Fibroblast of mammary gland (primary cell): ENCODE measurements at places on chromosomes 5 and 9.

DNA sequence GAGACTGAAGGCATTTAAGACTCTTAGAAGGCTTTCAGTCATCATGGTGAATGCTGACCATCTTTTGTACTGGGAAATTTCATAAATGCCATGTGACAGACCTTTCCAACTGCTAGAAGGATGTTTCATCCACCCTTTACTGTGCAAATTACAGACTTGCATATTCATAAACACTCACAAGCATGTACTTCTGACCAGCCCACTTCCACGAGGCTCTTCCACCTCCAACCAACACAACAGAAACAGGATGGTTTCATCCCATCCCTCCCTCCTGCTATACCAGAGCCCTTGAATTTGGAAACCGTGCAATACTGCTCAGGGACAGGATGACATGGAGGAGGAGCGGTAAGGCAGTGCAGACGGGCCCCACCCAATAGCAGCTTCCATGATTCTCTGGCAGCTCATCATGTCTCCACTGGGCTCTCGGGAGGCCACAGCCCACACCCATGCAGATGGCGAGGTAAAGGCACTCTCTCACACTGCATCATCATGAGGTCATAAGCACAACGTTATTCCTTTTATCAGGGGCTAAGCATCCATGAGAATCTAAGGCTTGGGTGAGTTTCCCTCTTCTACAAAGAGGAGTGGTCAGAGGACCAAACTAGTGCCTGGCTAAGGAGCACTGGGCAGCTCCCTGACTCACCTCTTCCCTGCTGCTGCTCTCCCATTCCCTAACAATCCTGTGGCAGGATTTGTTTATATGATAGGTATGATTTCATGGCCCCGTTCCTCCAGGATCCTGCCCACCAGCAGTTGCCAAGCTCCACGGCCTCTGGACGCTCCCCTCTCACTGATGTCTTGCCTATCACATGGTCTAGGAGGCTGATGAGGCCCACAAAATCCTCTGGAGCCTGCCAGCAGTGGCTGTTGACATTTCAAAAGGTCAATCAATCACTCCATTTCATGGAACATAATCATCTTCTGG lies 94.4 kb upstream of the FSTL4 start:
- DNase-seq, result peak; percentile 11

DNA sequence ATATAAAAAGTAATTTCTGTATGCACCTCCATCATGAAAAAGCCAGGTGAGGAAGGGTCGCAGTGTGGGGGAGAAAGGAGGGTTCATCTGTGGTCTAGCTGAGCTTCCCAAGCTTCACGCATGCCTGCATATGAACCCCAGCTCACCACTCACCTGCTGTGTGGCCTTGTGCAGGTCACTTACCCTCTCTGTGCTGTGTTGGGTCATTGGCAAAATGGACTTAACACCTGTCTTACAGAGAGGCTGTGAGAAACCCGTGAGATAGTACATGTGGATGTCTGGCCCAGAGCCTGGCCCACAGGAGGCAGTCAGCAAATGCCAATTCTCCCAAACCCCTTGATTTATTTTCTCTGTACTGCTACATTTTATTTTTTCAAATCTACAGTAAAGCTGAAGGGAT lies 88.9 kb downstream of the GABBR2 start:
- DNase-seq, result no peak

GRCh38 chr5:102718819-102719218 lies 36.3 kb upstream of the PAM start:
- peak; percentile 58 for DNase-seq

GRCh38 chr9:88497224-88497623 lies 37.8 kb upstream of the NXNL2 start:
- DNase-seq, result no peak

- peak; percentile 21 for DNase-seq
Measured at GRCh38 chr5:128349044-128349858, 188.8 kb downstream of the FBN2 start.

- DNase-seq, result peak; percentile 82
Measured at GRCh38 chr9:68515326-68516017, 25.2 kb downstream of the TMEM252 start.

GRCh38 chr9:120947222-120947621 lies 20.6 kb upstream of the TRAF1 start:
- no peak for DNase-seq

- no peak for DNase-seq
Measured at GRCh38 chr9:126097679-126098078, 228.9 kb upstream of the MVB12B start.
